ENCODE measurements at places on chromosomes 12 and 14. TPM values are rescaled to one million over a fixed set of nuclear protein-coding genes. Genes with fewer than 3 reads are reported as not detected.

The KIF26A gene
- 9.6 TPM for polyA plus RNA-seq

DNA sequence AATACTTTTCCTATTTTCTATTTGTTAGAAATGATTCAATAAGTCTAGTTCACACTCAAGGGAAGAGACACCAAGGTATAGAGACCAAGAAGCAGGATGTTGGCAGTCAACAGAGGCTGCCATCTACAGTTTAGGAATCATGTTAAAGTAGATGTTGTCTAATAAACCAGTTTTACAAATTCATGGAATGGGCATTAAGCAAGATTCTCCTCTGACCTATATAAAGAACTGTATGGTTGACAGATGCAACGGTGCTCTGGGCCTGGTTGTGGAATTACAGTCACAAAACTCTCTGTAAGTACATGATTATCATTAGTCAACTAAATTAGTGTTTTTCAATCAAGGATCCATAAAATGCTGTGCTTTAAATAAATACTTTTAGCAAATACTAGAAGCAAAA lies 475.1 kb downstream of the NAV3 start:
- no peak for DNase-seq

GRCh38 chr14:81516986-81517797 lies 16.5 kb downstream of the SEL1L start:
- peak; percentile 31 for DNase-seq

DNA sequence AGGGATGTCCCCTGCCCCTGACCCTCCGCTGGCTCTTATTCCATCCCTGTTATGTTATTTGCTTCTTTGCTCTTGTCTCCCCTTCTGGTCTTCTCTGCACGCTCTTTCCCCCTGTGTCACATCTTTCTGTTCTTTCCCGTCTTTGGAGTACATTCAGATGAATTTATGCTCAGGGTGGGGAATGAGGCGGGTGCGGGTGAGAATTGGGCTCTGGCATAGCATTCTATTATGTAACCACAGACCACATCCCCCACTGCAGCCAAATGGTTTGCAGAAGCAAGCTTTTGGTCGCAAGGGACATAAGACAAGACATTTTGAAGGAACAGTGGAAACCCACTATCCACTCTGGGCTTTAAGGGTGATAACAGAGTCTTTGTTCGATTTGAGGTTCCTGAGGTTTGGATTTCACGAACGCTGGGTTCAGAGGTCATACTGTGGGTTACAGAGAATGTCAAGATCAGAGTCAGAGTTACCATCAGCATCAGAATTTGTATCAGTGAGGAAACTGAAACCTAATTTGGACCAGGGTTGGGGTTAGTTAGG lies 3.8 kb downstream of the ENDOU start:
- DNase-seq, result no peak

GRCh38 chr12:30794591-30795409 lies 40.0 kb upstream of the CAPRIN2 start:
- no peak for DNase-seq

The PLCZ1 gene
- polyA plus RNA-seq, result 1.7 TPM

- DNase-seq, result no peak
Measured at GRCh38 chr12:1595026-1595561, 713 bp upstream of the FBXL14 start.

DNA sequence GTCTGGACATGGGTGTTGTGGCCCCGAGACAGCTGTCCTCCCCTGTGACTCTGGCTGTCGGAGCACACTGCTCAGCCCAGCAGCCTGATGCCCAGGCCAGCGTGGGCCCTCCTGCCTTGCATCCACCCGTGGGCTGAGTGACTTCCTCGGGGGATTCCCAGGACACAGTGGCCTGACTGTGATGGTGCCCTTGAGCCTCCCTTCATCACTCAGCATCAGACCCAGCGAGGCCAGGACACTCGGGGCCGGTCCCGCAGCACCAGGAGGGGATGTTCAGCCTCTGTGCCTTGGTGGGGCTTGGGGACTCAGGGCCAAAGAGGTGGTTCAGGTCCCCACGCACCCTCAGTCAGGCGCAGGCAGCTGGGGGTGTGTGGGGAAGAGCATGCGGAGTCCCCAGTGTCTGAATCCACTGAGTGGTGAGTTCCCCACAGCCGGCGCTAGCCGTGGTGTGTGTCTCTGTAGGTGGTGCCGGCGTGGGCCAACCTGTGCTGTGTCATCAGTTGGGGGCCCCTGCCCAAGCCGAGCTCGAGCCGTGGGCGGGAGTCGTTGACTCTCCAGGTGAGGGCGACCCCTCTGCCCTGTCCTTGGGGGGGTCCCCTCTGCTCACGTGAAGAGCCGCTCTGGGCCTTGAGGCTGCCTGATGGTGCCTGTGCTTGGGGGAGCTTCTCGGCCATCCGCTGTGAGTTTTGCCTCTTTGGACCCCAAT lies 185.8 kb downstream of the ADGRD1 start:
- no peak for DNase-seq

DNA sequence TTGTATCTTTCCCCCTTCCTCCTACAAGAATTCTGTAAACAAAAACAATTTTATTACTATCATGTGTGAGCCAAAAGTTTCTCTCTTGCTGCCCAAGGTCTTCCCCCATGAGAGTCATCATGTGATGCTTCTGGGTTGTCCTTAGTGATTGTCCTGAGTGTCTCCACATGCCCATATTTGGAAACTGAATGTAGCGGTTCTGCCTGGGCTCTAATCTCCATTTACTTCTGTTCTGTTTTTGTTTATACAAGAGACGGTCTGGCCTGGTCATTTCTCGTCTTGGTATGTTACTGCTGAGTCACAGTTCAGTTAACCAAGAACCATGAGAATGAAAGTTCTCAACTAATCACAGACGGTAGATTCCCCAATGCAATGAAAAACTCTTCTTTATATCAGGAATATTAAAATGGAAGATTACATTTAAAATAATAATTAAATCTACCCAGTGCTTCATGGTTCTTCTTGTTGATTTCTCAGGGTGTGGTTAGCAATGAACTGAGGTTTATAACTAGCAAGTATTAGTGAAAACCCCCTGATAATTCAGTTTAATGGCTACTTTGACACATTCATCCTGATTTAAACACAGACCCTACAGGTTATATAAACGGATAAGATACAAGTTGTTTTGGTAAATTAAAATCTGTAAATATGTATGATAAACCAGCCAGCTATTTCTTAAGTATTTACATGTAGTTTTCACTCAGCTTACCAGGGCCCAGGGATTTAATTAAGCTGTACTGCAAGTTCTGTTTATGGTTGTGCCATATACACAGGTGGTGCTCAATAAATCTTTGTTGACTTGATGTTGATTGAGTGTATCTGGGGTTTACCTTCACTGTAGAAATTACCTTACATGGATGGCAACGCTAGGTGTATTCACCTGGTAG lies 81.1 kb downstream of the PELI2 start:
- DNase-seq, result no peak

GRCh38 chr12:59304077-59304721 lies 291.6 kb upstream of the SLC16A7 start:
- DNase-seq, result no peak
